ENCODE measurements at places on chromosomes 4 and X.
A peak's percentile ranks its signal among the peaks of the same experiment; 100 is the strongest.

- DNase-seq = no peak
These were observed 10.2 kb downstream of the HNRNPH2 start for GRCh38 chrX:101417981-101418841.

GRCh38 chrX:39518476-39519029 lies 579.2 kb downstream of the BCOR start:
- DNase-seq = no peak

DNA sequence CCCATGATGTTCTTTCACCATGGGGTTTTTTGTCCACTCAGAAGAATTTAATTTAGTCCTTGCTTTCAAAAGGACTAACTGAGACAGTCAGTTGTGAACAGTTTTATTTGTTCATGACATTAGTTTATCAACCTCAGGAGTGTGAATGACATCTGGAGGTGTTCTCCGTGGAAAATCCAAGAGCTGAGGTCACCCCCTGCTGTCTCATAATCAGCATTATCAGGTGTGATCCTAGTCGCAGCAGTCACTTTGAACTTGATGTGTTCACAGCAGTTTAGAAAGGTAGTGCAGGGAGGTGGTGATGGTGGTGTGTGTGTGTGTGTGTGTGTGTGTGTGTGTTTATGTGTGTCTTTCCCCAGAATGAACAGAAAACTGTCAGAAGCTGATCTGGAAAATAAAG lies 1760.8 kb upstream of the PCDH10 start:
- DNase-seq = no peak

GRCh38 chr4:174402470-174403176 lies 118.9 kb downstream of the CEP44 start:
- DNase-seq = peak; percentile 24

GRCh38 chr4:114040319-114041116 lies 61.1 kb upstream of the ARSJ start:
- no peak for DNase-seq

GRCh38 chrX:63958134-63958865 lies 173.3 kb upstream of the ARHGEF9 start:
- no peak for DNase-seq

DNA sequence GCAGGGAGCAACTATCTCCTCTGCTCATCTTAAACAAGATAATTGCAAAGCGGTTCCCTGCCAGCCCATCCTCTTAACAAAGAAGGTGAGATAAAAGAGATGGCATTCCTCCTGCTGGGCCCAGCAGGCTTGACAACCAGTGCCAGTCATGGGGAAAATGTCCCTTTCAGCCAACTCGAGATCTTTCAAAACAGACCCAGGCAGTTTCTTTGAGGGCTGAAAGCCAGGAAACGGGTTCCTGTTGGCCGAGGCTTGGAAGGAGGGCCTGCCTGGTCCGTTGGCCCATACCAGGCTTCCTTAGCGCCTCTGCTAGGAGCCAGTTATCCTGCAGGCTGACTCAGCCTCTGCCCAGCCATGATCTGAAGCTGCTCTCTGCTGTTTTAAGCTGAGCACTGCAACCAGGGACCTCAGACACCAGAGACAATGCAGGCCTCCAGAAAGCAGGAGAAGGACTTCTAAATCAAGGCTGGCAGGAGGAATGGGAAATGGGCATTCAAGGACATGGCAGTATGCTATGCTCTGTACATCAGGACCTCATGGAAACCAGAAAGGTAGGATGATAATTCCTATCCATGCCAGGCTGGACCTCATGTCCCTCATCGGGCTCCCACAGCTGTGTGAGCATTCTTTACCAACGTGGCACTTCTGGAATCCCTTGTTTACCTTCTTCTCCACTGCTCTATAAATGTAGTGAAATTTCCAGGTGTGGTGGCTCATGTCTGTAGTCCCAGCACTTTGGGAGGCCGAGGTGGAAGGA lies 42.4 kb upstream of the SLC2A9 start:
- peak; percentile 88 for DNase-seq

- no peak for DNase-seq
These were observed 9.0 kb downstream of the ATP10D start for GRCh38 chr4:47494124-47494430.

DNA sequence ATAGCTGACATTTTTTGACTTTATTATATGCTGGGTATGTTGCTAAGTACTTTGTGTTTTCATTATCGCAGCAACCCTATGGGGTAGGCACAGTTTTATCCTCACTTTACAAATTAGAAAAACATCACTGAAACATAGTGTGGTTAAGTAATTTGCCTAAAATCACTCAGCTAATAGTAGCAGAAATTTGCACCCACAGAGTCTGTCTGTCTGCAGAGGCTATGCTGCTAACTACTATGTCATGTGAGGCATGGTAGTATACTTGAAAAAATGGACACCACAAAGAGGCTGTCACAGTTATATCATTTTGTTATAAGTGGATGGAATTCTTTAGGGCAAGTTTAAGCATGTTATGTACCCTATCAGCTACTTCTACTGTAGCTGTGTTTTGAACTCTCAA lies 69.0 kb downstream of the STAG2 start:
- peak; percentile 44 for DNase-seq

DNA sequence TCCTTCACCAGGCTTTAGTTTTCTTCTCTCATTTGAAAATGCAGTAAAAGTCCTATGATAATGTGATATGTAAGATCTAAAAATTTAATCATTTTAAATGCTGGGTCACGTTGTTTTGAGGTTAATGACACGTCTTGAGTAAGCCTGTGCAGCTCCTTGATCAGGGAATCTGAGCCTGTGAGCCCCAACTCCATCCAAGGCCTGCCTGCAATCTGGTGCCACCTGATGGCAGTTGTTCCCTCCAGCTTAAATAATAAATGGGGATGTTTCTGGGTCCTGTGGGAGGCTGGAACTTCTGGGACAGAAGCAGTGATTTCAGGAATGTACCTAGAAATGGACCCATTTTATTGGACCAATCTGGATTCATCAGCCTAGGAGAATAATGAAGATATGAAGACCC lies 455.4 kb upstream of the ADGRL3 start:
- peak; percentile 39 for DNase-seq

DNA sequence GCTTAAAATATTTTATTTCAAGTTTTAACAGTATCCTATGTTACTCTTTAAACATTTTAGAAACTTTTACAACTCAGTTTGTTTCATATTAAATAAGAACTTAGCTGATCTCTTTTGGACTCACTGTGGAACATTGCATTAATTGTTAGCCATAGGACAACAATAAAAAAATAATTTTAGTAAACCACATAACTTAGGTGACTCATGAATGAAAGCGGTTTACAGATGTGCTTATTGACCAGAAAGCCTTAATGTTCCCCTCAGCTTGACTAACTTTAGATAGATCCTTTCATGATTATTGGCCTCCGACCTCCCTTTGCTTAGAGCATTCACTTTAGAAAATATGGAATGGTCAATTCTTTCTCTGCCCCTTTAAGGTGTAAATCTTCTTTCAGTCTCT lies 783.5 kb upstream of the MAGEB2 start:
- DNase-seq = peak; percentile 14

DNA sequence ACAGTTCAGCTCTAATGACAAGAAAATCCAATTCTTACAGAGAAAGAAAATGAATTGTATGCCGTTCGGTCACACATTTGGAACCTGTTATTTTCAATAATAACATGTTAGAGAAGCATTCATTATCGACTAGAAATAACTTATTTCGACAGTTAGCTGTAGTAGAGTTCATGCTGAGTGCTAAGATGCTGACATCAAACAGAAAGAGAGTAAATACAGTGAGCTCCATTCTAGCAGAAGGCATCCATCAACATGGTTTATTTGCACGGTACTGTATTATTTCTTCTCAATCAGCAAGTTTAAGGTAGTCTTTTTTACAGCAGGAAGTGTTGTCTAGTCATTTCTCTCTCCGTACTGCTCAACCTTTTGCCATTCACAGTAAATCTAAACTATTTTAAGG lies 732.1 kb downstream of the STIM2 start:
- DNase-seq = no peak

DNA sequence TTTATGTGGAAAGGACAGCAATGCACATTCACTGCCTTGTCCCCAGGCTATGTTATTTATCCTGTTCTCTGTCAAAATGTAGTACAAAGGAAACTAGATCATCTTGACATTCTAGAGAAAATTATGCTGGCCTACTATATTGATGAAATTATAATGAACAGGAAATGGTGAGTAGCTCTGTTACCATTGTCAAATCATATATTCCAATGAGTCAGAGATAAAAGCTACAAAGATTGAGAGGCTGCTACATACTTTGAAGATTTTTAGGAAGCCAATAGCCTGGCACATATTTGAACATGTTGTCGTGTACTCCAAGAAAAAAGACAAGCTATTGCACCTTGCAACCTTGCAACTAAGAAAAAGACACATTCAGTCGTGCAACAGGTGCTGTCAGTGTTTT lies 52.7 kb upstream of the TET2 start:
- DNase-seq = no peak

- DNase-seq = peak; percentile 1
These were observed 294.9 kb upstream of the ZCCHC13 start for GRCh38 chrX:74009041-74009440.

DNA sequence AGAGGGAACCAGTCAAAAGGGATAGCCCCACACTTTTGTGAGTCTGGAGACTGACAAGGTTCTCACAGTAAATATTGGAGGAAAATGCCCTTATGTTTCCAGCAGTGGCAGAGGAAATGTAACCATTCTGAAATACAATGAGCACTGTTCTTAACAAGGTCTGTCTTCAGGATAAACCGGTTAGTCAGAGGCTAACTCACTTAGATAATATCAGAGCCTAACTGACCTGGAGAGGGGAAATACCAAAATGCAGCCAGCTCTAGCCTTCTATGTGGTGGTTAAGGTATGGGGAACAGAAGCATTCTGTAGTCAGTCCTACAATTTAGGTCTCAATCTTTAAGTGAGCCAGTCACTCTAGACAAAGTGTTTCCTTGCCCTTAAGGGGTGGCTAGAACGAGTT lies 70.8 kb downstream of the TBCK start:
- DNase-seq = peak; percentile 86

- DNase-seq = no peak
These were observed 37.2 kb upstream of the GPR78 start for GRCh38 chr4:8542776-8543525.

DNA sequence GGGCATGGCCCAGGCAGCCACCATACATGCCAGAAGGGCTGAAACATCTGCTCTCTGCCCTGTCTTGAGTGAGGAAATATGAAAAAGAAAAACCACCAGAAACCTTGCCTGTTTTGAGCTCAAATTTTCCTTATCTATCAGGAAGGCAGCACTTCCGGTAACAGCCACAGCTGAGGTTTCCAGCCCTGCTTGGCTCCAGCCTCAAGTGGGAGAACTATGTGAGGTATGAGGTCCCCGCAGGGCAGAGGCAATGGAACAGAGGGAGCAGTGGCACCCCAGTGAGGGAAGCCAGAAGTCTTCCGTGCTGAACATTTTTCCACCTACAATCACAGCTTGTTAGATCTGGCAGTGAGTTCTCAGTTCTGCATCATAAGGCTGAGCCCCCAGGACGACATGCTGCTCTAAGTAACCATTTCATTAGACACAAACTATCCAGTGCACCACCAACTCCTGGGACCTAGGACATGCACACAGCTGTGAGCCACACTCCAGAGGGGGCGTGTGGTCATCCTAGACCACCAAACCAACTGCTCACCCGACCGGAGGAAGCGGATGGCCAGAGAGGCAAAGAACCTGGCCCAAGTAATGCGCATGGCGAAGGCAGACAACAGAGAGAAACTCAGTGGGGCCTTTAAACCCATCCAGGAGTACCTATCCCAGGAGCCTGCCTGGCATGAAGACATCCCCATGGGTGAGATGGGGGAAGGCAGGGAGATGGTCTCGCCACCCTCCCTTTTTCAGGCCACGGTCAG lies 22.6 kb downstream of the WDR1 start:
- DNase-seq = no peak

DNA sequence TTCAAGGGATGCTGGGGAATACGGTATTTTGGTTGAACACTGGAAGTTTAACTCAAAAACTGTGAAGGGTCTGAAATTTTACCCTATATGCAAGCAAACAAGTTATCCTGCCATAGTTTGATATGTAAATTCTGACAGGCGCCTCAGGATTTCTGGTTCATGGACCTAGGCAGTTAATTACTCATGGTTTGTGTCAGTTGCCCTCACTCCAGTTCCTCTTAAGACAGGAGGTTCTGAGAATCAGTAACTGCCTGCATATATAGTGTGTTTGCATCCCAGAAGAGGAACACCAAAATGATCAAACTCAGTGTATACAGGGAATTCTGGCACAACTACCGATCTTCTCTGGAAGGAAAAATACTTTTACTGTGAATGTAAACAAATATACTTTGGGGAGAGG lies 360.4 kb upstream of the NWD2 start:
- DNase-seq = no peak

- DNase-seq = peak; percentile 84
These were observed 260.6 kb downstream of the TRIML1 start for GRCh38 chr4:188399834-188400233.

DNA sequence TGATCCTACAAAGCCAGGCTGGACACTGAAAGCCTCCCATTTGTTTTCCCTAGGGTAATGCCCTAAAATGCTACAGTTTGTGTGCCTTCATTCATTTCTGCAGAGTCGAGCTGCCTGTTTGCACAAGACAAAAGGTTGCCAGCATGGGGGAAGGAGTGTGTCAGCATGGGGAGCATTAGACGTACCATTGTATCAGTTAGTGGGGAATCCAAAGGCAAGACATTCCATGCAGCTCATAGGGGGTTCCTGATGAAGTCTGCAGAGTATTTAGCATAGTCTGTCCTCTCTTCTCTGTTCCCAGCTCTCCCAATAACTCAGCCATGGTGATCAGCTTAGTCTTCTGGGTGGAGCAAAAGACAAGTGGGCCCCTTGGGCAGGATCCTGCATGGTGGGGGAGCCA lies 276.9 kb upstream of the PCDH7 start:
- DNase-seq = no peak

Measured in epithelial cell of esophagus (primary cell).